ENCODE measurements at places on chromosomes 2 and 18. TPM values are rescaled to one million over a fixed set of nuclear protein-coding genes. Genes with fewer than 3 reads are reported as not detected.

Gene INPP1
- total RNA-seq, result 24.8 TPM

Gene CXCR2
- not detected for total RNA-seq

DNA sequence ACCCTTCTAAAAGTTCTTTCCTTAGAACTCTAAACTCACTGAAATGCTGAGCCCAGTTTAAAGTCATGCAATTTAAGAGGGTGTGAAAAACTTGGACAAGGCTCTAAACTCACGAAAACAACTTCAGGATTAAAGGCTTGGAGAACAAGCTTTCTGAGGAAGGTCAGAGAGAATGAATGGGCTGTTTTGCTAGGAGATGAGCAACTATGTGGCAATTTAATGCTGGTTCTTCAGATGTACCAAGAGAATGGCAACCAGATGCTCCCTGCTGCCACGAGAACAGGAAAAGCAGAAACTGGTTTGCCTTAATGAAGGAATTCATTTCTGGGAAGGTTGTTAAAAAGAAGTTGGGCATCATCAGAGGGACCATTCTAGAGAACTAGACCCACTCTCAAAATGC is 77.8 kb upstream of the PMAIP1 start:
- no peak for DNase-seq

DNA sequence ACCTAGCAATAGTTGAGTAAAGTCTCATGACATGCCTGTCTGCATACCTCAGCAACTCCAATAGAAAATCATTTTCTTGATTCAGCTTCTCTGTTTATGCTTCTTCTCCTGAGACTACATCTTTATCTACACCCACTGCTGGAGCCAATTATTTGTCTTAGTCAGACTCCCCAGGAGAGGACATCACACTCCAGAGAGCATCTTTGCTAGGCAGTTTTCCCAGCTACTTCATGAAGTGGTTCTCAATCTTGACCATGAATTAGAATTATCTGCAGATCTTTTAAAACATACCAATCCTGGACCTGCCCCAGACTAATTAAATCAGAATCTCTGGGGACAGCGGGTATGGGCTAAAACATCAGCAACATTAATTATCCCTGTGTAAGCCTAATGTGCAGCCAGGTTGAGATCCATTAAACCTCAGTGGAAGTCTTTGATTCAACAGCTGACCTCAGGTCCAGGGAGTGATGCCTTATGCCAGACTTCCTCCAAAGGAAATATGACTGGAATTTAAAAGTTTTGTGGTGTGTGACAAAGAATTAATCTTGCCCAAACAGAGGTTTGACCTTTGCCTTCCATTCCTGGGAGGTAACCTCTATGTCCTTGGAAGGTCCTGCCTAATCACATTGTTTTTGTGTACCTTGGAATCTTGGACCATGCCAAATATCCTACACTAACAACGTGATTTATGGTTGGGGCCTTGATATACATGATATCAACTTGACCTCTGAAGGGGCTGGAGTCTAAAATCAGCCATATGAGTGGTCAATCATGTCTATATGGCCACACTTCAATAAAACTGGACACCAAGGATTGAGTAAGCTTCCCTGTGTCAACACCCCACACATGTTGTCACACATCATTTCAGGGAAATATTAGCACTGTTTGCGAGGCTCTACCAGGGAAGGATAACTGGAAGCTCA is 99.3 kb upstream of the DNAJC10 start:
- DNase-seq, result no peak
